ENCODE measurements at places on chromosomes 3 and 15.

- DNase-seq: no peak
These were observed 167.4 kb downstream of the STAG1 start for GRCh38 chr3:136584728-136585127.

GRCh38 chr3:73757536-73757935, 132.8 kb upstream of the PDZRN3 start:
- DNase-seq: no peak

DNA sequence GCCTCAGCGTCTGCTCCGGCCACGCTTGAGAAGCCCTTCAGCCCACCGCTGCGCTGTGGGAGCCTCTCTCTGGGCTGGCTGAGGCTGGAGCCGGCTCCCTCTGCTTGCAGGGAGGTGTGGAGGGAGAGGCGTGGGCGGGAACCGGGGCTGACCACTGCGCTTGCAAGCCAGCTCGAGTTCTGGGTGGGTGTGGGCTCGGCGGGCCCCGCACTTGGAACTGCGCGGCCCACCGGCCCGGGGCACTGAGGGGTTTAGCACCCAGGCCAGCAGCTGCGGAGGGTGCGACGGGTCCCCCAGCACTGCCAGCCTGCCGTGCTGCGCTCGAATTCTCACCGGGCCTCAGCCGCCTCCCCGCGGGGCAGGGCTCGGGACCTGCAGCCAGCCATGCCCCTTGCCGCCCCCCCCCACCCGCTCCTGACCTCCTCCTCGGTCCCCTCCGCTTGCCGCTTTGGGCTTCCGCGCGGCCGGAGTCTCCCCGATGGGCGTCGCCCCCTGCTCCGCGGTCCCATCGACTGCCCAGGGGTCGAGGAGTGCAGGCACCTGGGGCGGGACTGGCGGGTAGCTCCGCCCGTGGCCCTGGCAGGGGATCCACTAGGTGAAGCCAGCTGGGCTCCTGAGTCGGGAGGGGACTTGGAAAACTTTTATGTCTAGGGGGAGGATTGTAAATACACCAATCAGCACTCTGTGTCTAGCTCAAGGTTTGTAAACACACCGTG, 106.7 kb downstream of the RAP2B start:
- no peak for DNase-seq

DNA sequence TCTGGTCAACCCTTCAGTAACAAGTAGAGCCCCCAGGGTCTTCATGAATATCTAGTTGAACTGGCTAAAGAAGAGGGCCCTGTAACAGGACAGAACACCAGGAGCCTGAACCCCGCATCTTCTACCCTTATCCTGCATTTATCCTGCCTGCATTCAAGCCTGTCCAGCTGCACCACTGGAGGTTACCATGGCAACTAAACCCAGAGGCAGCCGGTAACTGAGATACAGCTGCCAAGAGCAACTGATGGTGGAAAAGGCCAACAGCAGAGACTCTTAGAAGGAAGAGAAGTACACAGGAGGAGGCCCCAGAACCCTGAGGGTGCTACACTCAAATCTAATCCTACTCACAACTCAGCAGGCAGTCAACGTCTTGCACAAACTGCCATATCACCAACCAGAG, 3.7 kb upstream of the PRKAR2A start:
- no peak for DNase-seq

- no peak for DNase-seq
These were observed 23.8 kb upstream of the SIAH2 start for GRCh38 chr3:150786791-150787190.

DNA sequence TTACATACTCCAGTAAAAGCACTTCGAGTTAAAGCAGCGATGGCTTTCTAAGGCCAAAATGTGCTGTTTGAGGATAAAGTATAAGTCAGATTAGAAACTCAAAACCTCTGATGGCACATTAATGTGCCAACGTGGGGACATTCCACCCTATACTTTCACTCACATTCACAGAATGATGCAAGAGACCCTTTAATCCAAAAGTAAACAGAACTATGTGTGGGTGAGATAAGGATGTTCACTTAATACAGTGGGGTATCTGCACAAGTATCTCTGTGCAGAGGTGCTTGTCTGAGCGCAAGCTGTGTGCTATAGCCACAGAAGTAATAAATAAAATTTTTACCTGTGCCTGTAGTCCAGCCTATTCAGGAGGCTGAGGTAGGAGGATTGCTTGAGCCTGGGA, 100.3 kb upstream of the CHL1 start:
- no peak for DNase-seq

- DNase-seq: peak; percentile 43
These were observed 1.1 kb downstream of the NFKBIZ start for GRCh38 chr3:101850246-101851051.

- DNase-seq: no peak
These were observed 5.9 kb downstream of the ARHGEF3 start for GRCh38 chr3:56795829-56796185.

- no peak for DNase-seq
These were observed 32.6 kb upstream of the IQSEC1 start for GRCh38 chr3:13105896-13106250.

DNA sequence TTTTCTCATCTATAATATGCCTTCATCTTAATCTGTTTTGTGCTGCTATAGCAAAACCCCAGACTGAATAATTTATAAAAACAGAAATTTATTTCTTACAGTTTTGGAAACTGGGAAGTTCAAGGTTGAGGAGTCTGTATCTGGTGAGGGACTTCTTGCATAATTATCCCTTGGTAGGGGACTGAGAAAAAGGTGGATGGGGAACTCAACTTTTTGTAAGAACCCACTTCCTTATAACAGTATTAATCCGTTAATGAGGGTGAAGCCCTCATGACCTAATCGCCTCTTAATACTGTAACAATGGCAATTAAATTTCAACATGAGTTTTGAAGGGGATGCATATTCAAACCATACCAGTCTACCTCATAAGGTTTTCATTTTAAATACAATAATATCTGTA, 17.4 kb upstream of the MYH15 start:
- DNase-seq: no peak

GRCh38 chr3:56135941-56136340, 332.3 kb downstream of the ERC2 start:
- DNase-seq: no peak

DNA sequence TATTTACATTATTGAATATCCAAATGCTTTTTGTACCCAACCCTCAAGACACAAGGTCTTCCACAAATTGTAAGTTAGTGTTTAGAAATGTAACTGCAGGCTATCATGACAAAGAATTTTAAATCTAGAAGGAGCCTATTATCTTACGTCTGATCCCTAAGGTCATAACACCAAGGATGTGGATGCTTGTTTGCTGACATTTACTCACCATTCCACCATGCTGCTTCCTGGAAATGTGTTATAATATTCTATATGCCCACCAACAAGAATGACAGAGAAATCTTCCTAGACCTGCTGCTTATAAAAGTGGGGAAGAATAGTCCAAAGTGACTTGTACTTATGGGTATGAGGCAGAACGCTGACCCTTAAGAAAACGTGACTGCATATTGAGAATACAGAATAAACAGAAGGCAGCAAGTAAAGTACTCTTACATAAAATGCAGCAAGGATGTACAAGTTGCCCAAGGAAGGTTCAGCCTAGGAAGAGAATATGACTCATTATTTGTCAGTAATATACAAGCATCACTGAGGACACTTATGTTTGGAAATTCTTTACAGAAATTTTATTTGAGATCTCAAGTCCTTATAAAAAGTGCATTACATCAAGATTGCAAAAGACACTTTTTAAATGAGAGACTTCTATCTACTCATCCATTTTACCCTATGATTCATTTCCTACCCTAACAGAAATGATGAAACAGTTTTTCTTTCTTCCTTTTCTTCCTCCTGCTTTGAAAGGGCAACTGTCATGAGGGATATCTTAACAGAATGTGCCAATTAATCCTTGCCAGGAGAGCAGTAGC, 59.6 kb downstream of the ESYT3 start:
- DNase-seq: no peak

All from T-helper 1 cell (primary cell).